NCI-H1105 treated with DMSO at 0.1 percent for 48 hours (cell line): ENCODE measurements at places on chromosomes 2 and 18.

- DNase-seq: no peak
Measured at GRCh38 chr2:175576270-175576669, 394.8 kb upstream of the ATP5MC3 start.

GRCh38 chr2:8627019-8627691 lies 54.7 kb upstream of the ID2 start:
- DNase-seq: no peak

- no peak for DNase-seq
Measured at GRCh38 chr18:48973731-48974130, 23.0 kb upstream of the SMAD7 start.

DNA sequence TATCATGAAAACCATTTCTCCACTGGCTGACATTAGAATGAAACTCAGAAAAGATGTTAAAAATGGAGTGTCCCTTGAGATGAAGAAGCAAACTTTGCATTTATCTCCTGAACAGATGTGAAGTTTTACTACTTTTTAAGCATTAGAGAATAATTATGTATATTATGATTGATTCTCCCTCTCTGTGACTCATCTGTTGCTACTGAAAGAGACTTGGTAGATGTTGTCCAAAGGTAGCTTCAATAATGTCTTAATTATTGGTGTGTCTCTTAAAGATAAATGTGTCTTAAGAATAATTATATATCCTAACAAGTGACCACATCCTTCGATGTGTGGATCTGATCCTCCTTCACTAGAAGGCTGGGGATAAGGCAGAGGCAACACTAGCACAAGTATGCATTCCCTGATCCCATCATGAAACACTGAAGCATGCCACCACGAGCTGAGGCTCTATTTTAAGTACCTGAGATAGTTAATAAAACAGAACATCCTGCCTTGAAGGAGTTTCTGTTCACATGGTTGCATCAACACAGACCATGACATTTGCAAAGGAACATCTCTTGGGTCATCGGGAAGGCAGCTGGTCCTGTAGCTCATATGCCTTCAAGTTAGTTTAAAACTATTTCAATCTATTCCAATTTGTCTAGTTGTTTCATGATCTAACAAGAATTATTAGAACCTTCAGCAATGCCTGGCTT lies 15.5 kb downstream of the RND3 start:
- DNase-seq: no peak

DNA sequence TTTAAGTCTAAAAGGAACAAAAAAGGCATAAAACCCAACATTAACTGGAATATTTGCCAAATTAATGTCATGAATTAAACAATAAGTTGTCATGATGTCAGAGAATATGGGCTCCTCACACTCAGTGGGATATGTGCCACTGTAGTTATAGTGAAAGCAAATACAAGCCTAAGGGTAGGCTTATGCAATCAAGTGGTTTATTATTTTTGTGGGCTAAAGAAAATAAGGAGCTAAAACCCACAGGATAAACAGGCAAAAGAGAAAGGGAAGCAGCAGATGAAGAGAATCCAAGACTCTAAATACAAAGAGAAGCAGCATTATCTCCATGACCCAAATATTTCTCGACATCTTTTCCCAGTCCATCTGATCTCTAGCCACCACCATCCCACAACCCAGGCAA lies 17.5 kb downstream of the YWHAQ start:
- no peak for DNase-seq

DNA sequence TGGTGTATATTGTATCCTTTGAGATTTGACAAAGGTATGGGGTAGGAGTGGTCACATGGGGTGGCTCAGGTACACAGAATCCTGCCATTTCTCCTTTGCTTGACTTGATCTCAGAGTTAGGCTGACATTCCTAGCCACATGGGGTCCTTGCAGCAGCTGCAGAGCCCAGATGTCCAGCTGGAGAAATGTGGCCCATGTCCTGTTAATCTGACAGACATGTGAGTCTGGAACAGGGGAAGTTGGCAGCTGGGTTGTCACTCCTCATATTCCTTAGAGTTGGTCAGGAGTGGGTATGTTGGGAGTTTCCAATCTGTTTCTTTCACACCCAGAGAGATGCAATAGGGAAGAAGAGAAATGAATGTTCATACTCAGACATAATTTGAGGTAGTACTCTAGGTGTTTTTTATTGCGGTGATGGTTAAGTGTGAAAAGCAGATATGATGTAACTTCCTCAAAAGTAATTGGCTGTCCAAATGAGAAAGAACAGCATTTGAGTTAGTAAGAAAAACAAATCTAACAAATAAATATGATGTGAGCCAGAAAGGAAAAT lies 402.6 kb upstream of the MEIS1 start:
- DNase-seq: no peak

GRCh38 chr2:128788636-128789220 lies 470.1 kb upstream of the HS6ST1 start:
- DNase-seq: no peak
